ENCODE measurements at places on chromosomes 5 and 9.

GRCh38 chr5:178186427-178186826 is 744 bp downstream of the GMCL2 start:
- DNase-seq, result no peak

GRCh38 chr9:88759364-88759763 is 224.4 kb downstream of the NXNL2 start:
- no peak for DNase-seq

- DNase-seq, result no peak
Observed at GRCh38 chr5:80435476-80435875, 27.6 kb downstream of the ZFYVE16 start.

DNA sequence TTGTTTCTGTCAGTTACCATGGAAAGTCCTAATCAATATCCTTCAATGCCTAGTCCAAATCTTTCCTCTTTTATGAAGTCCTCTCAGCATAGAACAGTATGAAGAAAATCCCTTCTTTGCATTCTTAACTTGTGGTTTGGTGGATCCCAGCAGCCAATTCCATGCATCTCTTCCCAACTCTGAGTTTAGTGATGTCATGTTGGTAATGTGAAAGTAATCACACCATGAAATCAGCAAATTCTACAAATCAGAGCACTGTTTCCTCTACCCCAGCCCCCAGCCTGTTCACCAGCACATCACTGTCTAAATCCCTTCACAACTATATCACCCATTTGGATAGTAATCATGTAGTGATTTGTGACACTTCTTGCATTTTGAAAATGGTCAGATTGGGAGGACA is 4.7 kb upstream of the C1QTNF2 start:
- DNase-seq, result no peak

- no peak for DNase-seq
Observed at GRCh38 chr5:93224624-93225023, 356.4 kb downstream of the NR2F1-AS1 start.

GRCh38 chr5:162817364-162817763 is 620.0 kb upstream of the CCNG1 start:
- peak; percentile 6 for DNase-seq

DNA sequence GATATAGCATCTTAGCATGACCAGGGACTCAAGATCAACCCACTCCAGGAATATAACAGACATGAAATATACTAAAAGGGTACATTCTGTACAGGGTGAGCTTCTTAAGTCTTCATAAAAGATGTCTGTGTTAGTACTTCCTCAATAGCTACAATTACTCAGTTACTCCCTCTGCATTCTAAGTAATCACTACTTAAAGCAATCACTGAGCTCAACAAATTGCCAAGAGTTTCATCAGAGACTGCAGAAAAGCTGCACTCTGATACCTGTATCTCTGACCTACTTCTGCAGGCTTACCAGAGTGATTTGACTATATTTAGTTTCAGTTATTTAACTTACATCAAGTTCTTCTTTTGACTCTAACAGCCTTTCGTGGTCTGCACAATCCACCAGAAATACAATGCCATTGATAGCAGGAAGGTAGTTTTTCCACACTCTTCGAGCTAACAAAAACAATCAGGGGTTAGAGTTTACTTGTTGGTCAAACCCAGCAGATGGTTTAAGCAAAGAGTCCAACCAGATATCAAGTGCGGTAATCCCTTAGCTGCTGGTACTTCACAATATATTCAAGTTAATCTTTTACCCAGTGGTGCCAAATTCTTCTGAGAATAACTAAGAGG is 23.3 kb downstream of the SAR1B start:
- peak; percentile 43 for DNase-seq

- DNase-seq, result no peak
Observed at GRCh38 chr5:1908931-1909330, 26.2 kb upstream of the IRX4 start.

DNA sequence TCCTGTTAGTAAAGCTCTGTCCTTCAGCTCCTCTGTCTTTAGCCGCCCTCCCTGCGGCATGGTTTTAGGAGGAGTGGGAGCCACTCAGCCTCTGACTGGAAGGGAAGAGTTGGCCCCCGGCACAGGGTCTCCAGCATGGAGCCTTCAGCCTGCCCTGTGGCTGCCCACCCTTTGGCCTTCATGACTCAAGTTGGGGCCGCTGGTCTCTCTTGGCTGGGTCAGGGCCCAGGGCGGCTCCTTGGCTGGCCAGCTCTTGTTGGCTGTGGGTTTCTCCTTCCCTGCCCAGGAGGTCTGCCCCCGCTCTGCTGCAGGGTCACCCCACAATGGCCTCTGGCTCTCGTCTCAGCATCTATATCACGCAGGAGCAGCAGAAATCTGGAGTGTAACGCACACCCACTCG is 25.7 kb downstream of the FGF1 start:
- no peak for DNase-seq

DNA sequence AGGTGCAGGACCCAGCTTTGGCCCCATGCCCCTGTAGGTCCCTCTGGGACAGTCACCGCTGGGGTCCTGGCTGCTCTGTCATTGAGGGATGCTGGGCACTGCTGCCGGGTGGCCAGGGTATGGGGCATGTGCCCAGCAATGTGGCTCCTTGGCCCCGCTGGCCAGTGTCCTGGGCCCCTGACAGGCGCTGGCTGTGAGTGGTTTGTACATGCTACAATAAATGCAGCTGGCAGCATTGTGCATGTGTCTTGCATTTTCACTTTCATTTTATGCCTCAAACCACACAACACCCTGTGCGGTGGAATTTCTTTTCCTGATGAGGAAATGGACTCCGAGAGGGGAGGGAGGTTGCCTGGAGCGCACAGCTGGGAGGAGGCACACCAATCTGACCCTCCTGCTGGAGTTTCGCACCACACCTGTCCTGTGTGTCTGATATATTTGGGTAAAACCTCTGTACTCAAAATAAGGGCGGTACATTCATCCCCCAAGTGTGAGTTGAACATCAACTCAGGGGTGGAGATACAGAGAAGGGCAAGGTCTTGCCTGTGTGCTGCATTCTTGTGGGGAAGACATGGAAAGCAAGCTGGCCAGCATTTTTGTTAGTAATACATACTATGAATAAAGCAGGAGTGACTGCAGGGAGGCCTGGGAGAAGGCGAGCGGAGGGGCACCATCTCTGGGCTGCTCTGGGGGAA is 11.7 kb downstream of the TSPAN17 start:
- no peak for DNase-seq

GRCh38 chr9:12723409-12724028 is 30.3 kb downstream of the TYRP1 start:
- no peak for DNase-seq

GRCh38 chr9:134396825-134397224 is 70.6 kb downstream of the RXRA start:
- DNase-seq, result no peak

DNA sequence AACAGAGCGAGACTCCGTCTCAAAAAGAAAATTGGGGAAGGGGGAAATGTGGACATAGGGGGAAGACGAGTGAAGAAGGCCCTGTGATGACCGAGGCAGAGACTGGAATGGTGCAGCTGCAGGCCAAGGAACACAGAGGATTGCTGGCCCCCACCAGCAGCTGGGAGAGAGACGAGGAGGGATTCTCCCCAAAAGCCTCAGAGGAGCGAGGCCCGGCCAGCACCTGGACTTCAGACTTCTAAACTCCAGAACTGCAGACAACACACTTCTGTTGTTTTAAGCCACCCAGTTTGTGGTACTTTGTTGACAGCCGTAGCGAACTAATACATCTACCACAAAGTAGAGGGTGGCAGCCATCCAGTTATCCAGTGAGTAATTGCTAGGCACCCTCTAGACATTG is 124.6 kb downstream of the ATPSCKMT start:
- DNase-seq, result no peak

DNA sequence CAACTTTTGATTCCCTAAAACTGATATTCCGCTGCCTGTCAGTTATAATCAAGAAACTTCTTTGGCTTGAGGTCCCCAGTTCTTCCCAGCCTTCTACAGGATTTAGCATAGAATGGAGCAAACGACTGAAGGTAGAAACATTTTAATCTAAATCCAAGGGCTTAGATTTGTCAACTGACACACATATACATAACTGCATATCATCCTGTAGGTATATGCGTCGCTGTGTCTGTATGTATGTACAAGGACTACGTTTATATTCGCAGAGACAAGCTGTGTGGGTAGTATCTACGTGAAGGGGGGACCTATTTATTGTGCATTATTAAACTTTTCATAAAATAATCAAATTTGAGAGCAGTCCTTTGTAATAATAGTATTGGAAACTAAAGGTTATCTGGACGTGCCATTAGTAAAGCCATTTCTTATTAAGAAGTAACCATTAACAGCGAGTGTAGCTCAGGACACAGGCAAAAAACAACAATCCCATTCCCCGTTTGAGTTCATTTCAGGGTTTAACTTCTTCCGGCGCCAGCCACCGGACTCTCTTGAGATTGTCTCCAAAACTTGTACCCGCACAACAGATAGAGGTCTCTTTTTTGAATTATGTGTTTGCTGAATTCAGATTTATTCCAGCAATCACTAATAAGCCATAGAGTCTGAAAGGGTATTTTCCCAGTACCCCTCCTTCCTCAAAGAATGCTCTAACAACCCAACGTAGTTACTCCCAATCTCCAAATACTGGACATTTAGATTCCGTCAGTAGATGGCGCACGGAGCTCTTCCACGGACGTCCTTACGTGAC is 2.1 kb upstream of the MLLT3 start:
- peak; percentile 84 for DNase-seq

GRCh38 chr5:100188778-100189177 is 346.4 kb upstream of the FAM174A start:
- no peak for DNase-seq

DNA sequence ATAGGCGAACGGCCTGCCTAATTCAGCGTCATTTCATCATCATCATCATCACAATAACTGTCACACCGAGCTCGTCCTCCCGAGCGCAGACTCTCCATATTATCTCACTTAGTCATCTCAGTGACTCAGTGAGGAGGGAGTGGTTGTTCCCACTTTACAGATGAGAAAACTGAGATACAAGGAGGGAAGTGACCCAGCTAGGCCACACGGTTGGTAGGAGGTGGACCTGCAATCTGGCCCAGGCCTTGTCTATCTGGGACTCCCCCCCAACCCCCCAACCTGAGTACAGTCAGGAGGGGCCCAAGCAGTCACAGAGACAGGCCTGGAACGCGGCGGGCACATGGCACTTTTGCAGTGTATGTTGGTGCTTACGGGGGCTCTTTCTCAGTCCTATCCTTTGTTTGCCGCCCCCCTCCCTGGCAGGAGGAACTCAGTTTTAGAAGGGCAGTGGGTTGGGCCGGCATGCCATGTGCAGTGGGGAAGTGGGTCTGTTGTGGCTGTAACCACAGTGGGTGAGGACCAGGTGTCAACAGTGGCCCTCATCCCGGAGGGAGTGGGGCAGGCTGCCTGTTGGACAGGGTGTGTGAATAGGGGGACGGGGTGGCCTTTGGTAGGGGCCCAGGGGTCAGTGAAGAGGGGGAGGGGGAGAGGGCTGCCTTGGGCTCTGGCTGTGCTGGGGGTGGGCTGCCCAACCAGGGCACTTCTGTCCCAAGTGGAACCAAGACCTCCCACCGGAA is 1.7 kb upstream of the RXRA start:
- DNase-seq, result no peak
